ENCODE measurements at places on chromosomes 11 and 22.

DNA sequence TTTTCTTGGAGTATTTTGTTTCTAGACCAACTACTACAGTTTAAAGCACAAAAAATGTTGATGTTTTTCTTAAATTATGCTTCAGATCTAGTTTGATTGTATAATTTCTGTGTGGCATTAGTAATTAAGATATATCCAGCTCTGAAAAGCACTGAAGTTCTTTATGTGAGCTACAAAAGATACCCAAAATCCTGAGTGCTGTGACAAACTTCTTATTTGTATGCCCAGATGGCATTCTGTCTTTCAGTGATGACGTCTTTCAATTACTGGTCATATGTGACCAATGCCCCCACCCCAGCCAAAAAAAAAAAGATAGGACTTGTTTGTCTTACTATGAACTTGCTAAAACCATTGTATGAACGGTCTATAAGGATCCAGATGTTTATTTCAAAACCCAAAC is 51.3 kb downstream of the BIRC2 start:
- no peak for DNase-seq

GRCh38 chr11:103789952-103790351 is 246.5 kb upstream of the DDI1 start:
- no peak for DNase-seq

- DNase-seq = no peak
These were observed 293 bp downstream of the DUSP8 start for GRCh38 chr11:1571760-1572196.

DNA sequence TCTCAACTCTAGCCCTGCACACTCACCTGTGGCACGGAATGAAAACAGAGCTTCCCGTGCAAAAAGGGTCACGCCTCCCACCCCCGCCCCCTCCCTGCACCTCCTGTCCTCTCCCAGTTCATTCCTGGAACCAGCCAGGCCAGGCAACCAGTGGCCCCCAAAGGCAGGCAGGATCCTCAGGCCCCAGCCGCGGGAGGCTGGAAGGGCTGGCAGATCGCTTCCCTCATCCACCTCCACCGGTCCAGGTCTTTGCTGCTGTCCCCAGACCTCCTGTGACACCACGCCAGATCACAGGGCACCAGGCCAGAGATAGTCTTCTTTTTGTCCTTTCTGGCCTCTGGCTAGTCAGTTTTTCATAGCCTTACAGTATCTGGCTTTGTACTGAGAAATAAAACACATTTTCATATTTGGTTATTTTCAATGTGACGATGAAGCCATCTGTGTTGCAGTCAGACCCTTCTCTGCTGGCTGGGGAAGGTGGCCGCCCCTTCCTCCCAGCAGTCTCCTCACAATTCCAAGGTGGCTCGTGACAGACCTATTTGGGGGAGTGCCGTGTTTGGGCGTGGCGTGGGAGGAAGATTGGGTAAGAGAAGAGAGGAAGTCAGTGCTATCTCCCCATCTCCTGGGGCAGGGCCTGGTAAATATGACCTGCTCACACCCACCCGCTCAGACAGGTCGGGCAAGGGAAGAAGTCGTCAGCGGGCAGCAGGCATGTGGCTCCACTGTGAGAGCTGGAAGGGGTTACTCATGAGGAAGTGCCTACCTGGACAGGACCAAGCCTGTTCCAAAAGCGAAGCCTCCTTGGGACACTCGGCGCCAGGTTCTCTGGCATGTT is 9.1 kb downstream of the SSH3 start:
- DNase-seq = no peak

DNA sequence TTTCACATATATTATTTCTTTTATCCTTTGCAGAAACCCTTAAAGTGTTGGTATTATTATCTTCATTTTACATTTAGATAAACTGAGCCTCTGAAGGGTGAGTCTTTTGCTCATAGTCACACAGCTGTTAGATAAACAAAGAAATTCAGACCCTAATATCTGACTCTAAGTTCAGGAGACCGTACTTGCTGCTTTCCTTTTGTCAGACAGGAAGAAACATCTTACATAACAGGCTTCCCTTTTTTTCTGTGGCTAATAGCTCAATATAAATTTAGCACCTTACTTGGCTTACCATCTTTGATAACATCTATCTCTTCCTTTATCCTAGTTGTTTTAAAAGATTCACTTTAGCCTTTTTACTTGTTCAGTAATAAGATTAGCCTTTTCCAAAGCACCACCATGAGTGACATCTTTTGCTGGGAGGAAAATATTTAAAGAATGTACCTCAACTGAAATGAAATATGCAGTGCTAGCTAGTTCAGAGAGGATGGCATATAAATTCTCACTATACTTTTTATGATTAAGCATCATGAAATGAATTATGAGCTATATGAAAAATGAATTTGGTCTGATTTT is 128.6 kb downstream of the WNT11 start:
- DNase-seq = no peak

Measured in stimulated activated CD8-positive, alpha-beta memory T cell treated with anti-CD3 and anti-CD28 coated beads, Interleukin-15, amount 100 ng/mL, for 24 hours (primary cell).